ENCODE measurements at places on chromosomes 7 and 10.

- DNase-seq, result no peak
Measured at GRCh38 chr10:89404104-89405047, 10.0 kb upstream of the IFIT5 start.

GRCh38 chr10:113753020-113753692, 1.7 kb downstream of the PLEKHS1 start:
- no peak for DNase-seq

DNA sequence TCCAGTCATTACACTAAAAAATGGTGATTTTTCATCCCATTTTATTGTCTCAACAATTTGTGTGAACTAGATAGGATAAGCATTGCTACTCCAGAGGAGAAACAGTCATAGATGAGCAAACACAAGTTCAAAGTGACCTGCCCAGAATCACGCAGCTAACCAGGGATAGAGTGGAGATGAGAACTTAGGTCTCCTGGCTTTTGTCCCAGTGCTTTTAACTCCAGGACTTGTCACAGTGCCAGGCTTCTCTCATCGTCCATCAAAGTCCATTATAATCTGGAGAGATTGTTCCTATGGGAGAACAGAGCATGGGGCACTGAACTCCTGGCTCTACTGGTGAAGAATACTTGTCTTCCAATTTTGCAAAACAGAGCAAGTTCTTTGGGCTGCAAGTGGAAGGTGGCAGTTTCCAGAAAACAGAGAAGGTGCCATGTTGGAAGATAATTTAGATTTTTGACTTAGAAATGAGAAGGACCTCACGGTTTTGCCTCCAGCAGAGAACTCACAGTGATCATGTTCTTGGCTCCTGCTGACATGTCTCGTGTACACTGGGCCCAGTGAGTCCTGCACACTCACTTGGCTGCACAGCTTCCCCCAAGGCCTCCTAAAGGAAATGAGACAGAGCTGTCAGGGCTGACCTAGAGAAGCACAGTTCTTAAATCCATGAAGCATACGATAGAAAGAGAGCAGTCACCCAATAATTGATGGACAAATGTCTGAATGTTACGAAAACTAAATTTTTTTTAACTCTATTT, 322.9 kb upstream of the NRP1 start:
- DNase-seq, result no peak

DNA sequence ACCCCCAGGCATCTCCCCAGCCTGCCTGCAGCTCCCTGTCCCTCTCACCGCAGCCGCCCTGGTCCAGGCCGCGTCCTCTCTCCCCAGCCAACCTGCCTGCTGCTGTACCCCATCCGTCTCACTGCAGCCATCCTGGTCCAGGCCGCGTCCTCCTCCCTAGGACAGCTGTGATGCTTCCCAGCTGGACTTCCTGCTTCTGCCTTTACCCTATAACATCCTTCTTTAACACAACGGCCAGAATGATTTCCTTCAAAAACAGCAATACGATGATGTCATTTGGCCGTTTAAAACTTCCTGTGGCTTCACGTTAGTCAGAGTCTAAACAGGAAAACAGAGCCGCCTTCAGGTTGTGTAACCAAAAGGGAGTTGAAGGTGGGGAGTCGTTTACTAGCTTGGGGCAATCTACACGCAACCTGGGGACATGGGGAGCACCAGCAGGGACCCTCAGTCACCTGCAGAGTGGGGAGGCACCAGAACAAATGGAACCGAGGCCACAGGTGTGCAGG, 32.2 kb upstream of the ZFAND2A start:
- DNase-seq, result no peak

DNA sequence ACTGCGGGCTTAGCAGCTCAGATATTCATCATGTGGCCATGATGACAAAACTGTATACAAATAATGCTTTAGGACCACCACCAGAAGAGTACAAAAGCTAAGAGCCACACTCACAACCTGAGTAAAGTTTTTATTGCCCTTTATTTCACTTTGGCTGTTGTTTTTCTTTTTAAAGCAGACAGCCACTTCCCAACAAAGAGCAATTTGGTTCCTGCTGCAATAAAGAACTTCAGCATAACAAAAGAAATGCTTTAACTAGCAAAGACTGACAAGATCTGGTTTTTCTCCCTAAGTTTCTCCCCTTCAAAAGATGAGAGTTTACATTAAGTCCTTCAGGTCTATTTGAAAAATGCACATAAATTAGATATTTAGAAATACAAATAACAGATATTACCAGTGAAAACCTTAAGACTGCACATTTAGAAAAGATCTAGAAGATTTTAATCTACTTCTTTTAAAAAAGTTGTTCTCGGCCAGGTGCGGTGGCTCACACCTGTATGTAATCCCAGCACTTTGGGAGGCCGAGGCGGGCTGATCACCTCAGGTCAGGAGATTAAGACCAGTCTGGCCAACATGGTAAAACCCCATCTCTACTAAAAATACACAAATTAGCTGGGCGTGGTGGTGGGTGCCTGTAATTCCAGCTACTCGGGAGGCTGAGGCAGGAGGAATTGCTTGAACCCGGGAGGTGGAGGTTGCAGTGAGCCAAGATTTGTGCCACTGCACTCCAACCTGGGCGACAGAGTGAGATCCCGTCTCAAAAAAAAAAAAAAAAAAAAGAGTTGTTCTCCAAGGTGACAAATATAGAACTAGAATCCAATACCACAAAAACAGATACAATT, 59.4 kb downstream of the WAPL start:
- DNase-seq, result no peak
